Stimulated activated CD8-positive, alpha-beta memory T cell treated with anti-CD3 and anti-CD28 coated beads, Interleukin-7, amount 100 ng/mL, for 48 hours (primary cell): ENCODE measurements at places on chromosomes 3 and 15.

- DNase-seq: no peak
Observed at GRCh38 chr3:145133281-145133680, 1027.7 kb downstream of the PLOD2 start.

DNA sequence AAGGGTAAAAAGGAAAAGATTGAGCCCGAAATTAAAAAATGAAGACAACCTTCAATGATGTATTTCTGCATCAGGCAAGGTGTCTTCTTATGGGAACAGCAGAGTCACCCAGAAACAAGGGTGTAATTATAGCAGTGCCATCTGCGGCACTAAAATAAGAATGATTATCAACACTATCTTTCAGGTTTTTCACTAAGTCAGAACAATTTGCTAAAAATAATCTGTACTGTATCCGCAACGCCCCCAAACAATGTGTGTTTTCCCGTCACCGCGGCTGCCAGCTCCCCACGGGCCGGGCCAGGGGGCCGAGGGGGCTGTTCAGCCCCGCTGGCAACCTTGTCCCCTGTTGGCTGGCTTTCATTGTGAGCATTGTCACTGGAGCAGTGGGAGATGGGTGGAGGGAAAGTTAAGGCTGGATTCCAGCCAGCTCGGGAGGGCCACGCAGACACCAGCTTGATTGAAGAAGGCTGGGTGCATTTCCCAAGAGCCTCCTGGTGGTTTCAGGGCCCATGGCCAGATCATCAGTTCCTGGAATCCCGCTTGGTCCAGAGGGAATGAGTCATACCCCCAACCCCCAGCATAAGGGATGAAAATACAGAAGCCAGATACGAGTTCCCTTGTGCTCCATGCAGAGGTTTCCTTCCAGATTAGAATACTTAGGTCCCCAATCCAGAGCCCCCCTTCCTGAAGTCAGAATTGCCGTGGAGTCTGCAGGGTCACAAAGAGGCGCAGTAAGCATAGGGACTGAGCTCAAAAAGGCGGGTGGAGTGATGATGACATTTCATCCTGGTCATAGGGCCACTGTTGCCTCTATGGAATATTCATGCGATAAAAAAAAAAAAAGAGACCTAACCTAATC is 90.2 kb upstream of the KLF13 start:
- DNase-seq: no peak

GRCh38 chr3:190594171-190594570 is 80.3 kb downstream of the IL1RAP start:
- no peak for DNase-seq

- DNase-seq: no peak
Observed at GRCh38 chr3:66603151-66603611, 102.4 kb upstream of the LRIG1 start.

DNA sequence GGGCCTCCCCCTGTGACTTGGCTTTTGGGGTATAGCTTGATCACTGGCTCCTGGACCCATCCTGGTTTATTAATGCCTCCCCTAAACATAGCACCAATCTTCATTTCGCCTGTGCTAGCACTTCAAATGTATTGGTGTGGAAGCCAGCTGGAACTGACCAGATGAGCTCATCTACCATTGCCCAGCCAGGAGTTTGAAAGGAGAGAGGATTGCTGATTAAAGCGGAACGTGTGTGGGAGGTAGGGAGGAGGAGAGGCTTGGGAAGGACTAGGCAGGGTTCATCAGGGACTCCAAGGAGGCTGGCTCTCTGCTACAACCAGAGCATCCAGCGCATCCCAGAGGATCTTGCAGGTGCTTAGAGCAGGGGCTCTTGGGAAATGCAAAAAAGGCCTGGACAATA is 34.4 kb upstream of the TLE3 start:
- DNase-seq: no peak

- DNase-seq: no peak
Observed at GRCh38 chr3:160885791-160886286, 129.8 kb downstream of the PPM1L start.

- DNase-seq: no peak
Observed at GRCh38 chr3:186160691-186161243, 51.9 kb upstream of the ETV5 start.

GRCh38 chr3:4724051-4724629 is 231.0 kb downstream of the ITPR1 start:
- no peak for DNase-seq

GRCh38 chr15:58472821-58473581 is 41.2 kb downstream of the LIPC start:
- peak; percentile 43 for DNase-seq

DNA sequence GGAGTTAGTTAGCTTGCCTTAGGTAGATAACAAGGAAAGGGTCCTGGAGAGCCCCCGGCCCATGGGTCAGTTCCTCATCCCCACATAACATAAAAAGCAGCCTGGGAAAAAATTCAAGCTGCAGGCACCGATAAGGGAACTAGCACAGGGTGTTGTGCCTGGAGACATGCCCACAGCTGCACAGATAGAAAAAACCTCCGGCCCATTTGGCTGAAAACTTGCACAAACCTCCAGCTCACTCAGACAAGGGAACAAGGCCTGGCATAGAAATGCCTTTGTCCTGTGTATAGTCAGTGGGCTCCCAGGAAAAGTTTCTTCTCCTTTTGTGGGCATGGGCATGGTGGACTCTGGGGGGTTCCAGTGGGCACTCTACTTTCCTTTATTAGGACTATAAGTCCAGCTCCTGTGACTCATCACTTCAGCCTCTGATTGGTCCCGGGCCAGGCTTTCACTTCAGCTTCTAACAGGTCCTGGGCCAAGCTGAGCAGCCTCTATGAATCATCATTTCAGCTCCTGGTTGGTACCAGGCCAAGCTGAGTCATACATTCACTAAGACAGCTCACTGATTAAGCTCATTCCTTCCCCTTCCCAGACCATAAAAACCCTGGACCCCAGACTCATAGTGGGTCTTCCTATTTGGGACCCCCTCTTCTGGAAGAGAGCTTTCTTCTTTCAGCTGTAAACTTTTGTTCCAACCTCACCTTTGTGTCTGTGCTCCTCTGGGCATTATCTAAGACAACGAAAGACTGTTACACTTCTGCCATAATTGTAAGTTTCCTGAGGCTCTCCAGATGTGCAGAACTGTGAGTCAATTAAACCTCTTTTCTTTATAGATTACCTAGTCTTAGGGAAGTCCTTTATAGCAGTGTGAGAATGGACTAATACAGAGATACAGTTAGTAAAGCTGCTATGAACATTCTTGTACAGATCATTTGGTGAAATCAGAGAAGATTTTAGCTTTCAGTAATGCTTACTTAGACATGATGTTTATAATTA is 348.0 kb upstream of the DPPA4 start:
- DNase-seq: no peak

DNA sequence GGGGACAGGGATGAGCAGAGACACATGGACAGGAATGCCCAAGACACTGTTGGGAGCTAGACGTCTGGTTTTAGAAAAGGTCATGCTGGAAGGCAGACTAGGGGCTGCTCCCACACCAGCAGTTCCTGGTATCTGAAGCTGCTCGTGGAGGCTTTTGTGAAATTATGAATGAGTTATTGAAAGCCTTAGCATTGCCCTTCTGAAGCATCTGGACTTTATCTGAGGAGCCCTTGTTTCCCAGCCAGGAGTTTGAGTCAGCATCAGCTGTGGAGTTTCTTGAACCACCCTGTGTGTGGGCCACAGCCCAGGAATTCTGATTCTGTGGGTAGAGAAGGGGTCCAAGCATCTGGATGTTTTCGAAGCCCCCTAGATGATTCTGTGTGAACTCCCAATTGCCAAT is 258.7 kb downstream of the SLCO3A1 start:
- no peak for DNase-seq

GRCh38 chr3:158742871-158743663 is 10.8 kb upstream of the RARRES1 start:
- no peak for DNase-seq

GRCh38 chr15:67831363-67831762 is 6.1 kb downstream of the SKOR1 start:
- no peak for DNase-seq

DNA sequence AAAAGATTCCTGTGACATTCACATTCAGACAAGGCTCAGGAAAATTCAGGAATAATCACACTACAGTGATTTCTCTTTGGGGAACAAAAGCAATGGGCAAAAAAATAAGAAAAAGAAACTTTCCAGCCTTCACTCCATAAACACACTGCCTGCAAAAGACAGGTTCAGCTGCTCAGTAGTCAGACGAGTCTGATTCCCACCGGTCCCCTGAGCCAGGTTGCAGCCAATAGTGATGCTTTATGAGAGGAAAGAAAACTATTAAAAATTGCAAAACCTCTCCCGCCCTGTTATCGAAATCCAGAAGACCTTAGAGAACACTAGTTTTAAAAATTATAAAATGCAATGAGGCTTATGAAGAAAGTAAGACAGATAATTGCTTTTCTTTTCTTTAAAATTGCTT is 8.5 kb downstream of the PLCH1 start:
- no peak for DNase-seq

- no peak for DNase-seq
Observed at GRCh38 chr3:187044206-187044605, 95.1 kb downstream of the RPL39L start.

DNA sequence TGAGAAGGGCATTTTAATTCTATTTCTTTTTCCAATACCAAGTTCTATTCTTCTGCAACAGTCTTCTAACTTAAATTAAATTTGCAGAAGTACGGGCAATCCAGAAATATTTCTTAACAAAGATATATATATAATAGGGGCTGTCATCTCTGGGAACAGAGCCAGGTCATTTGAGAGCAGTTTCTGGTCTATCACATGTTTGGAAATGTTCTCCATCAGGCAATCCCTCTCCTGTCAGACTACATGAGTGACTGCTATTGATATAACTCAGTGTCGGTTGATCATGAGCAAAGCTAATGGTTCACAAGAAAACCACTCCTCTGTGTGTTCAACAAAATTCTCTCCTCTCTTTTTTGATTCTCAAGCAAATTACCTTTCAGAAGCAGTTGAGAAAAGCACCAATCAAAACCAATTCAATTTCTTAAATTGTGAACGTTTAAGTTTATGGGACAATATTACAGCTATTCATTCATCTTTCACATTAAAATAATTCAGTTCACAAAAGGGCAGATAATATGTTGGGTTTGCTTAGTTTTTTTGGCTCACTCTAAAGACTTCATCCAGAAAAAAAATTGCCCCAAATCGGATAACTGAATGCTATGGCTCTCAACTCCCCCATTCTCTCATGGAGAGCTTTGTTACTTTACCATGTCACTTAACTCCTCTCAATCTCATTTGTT is 152.9 kb upstream of the TGFBR2 start:
- no peak for DNase-seq

GRCh38 chr3:45874677-45875346 is 11.5 kb upstream of the CCR9 start:
- no peak for DNase-seq
